ENCODE measurements at places on chromosomes 12 and 14. TPM values are rescaled to one million over a fixed set of nuclear protein-coding genes. Genes with fewer than 3 reads are reported as not detected.

Gene FRMD6
- total RNA-seq = 14.6 TPM

DNA sequence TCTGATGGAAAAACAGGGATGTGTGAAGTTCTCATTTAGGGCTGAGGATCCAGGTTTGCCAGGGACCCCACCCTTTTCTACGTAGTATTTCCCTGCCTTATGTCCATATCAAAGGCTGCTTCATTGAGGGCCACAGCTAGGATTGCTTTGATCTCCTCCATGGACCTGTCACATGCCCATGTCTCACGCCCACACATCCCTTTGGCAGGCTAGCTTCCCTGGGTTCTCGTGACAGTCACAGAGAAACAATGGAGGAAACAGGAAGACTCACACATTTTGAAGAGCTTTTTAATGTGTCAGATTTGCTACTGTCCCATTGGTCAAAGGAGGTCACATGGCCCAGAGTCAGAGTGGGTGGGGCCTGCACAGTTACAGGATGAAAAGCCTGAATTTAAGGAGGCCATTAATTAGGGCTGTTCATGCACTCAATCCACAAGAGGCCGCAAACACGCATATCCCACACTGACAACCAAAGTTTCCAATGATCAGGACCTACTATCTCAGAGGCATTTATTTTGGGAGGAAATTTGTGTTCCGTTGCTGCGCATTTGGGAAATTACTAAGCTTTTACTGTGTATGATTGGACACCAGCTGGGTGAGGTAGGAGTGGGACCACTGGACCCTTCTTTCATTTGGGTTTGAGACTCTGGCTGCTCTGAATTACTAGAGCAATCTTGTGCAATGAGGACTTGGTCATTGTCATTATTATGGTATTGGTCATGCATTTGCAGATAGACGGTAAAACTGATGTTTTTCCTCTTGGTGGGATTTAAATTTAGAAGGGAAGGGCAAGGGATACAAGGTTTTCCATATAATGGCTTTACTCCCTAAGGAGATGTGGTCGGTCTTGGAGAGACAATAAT lies 266.2 kb downstream of the KTN1 start:
- no peak for DNase-seq

DNA sequence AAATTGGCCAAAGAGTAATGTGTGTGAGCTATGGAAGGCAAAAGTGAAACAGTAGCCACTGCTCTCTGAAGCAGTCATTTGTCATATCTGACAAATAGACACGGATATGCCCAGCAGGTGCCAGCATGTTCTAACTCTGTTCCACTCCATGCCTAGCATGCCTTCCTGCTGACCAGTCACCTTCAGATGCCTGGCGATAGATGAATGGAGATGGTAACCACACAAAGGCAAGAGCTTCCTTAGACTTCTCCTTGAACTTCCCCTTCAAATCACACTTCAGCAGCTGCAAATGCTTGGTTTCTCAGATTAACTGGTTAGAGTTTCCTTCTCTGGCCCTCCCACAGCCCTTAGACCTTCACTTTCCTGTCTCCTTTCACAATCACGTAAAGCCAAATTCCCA lies 429.9 kb downstream of the DAD1 start:
- DNase-seq = no peak

DNA sequence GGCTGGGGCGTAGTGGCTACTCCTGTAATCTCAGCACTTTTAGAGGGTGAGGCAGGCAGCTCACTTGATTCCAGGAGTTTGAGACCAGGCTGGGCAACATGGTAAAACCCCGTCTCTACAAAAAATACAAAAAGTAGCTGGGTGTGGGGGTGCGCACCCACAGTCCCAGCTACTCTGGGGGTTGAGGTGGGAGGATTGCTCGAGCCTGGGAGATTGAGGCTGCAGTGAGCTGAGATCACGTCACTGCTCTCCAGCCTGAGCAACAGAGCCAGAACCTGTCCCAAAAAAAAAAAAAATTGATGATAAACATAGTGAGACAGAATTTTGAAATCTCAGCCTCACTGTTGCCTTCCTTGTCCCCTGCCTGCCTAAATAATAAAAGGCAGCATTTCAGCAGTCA lies 40.0 kb downstream of the PTPN11 start:
- DNase-seq = no peak

- no peak for DNase-seq
Observed at GRCh38 chr14:103204852-103205540, 81.7 kb downstream of the TNFAIP2 start.

Gene IFI27L1
- 6.6 TPM for total RNA-seq

GRCh38 chr14:81200054-81200453 lies 20.7 kb downstream of the GTF2A1 start:
- DNase-seq = no peak

DNA sequence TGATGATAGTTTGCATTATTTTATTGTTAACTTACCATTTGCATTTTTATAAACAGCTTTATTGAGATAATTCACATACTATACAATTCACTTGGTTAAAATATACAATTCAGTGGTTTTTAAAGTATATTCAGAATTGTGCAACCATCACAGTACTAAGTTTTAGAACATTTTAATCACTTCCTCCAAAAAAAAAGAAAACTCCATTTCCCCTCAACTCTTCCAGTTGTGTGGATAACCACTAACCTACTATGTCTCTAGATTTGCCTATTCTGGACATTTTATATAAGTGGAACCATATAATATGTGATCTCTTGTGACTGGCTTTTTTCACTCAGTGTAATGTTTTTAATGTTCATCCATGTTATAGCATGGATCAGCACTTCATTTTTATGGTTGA lies 41.3 kb downstream of the WNK1 start:
- no peak for DNase-seq

Gene C2CD5
- total RNA-seq = 40.2 TPM

- no peak for DNase-seq
Observed at GRCh38 chr12:11576104-11576503, 73.4 kb upstream of the ETV6 start.

DNA sequence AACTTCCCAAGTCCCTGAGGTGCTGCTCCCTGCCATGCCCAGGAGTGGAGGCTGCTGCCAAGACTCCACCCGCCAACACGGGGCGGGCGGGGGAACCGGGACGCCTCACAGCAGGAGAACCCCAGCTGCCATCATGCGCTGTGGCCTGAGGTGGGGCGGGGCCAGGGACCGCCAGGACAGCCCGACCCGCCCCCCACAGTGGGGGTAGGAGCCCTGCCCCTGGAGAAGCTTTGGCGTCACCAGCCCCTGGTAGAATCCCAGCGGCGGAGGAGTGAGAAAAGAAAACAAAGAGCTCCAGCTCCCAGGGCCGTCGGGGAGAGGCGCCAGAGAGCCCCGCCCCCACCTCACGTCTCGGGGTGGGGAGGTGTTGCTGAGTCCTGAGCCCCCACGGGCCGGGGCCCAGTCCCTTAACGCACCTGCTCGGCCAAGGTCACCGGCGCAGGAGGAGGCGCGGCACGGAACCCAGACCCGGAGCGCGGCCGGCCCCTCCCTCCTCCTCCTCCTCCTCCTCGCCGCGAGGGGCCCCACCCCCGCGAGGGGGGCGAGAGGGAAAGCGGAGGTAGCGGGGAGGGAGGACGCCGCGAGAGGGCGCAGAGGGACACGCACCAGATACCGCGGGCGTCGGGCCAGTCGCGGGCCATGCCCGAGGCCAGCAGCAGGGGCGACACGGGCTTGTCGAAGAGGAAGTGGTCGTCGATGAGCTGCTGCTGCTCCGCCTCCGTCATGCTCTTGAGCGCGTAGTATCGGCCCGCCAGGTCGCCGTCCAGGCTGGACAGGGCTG lies 1.8 kb downstream of the CKB start:
- DNase-seq = peak; percentile 70

Gene AMDHD1
- 0.98 TPM for total RNA-seq

- no peak for DNase-seq
Observed at GRCh38 chr14:95897280-95897679, 20.6 kb downstream of the TUNAR start.

- no peak for DNase-seq
Observed at GRCh38 chr12:4203772-4204376, 69.7 kb upstream of the CCND2 start.

Gene DLGAP5
- total RNA-seq = 1.8 TPM

Gene MYL2
- not detected for total RNA-seq

DNA sequence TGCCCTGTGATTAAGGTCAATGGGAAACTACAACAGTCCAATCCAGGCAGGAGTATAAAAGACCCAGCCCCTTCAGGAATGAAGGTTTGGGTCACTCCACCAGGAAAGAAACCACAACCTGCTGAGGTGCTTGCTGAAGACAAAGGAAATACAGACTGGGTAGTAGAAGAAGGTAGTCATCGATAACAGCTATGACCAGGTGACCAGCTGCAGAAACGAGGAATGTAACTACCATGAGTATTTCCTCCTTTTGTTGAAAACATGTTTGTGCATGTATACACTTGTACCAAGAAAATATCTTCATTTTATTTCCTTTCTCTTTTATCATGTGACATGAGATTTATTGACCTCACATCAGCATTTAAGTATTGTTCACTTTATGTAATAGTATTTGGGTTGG lies 409.1 kb downstream of the FOXG1 start:
- no peak for DNase-seq

Gene FAM186B
- 0.96 TPM for total RNA-seq

DNA sequence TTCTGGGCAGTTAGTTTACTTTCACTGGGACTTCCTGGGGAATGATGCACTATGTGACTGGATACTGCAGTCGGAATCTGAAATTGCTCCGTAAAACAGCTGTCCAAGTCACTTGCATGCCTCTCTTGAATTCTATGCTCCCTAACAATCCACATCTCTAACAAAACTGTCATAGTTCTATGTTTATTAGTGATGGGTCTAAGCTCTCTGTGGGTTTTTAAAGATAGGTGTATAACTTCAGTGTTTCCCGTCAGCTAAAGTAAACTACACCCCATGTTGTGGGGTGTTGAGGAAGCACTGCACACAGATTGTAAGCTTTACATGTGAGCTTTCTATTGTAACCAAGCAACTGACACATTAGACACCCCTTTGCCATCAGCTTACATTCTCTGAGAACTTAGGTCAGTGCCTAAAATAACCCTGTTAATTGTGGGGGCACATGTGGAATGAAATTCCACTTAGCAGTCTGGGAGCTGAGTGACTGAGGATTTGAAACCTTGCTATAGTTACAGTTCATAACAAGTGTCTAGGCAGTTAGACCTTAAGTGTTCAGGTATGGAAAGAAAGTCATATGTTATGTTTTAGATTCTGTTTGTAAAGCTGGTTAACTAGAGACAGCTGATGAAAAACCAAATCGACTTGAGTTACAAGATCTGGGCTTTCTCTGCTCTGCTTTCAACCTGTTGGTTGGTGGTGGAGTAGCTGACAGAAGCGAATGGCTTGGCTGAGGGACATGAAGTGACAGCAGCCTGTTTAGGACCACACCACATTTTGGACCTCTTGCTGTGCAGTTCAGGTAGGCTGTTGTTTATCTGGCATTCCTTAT lies 165.7 kb downstream of the AKAP6 start:
- no peak for DNase-seq

- DNase-seq = no peak
Observed at GRCh38 chr12:3536096-3536875, 45.3 kb downstream of the PRMT8 start.

DNA sequence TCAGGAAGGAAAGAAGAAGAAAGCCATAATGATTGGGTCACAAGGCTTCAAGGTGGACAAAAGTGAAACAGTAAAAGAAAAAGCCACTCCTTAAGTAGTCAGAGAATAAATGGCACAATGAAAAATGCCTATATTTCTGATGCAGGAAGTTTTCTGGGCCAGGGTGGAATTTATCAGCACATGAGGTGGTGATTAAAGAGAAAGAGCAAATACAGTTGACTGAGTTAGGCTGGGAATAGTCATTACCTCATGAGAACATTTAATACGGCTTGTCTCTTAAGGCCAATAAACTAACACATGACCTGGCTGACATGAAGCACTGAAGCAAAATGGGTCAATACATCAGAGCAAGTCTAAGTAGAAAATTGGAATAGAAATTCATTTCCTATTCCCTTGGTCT lies 499.7 kb downstream of the TMTC2 start:
- DNase-seq = no peak

Gene LGMN
- 193 TPM for total RNA-seq

- DNase-seq = no peak
Observed at GRCh38 chr14:65937079-65937959, 524.8 kb downstream of the FUT8 start.

Gene PTCSC3
- not detected for total RNA-seq

Gene OR10G3
- not detected for total RNA-seq

- DNase-seq = no peak
Observed at GRCh38 chr14:52885230-52885629, 65.6 kb downstream of the FERMT2 start.

- DNase-seq = no peak
Observed at GRCh38 chr12:45509187-45509586, 220.3 kb upstream of the ARID2 start.

Measured in breast epithelium (tissue), 4 donors.